ENCODE measurements at places on chromosomes 1 and 21. TPM values are rescaled to one million over a fixed set of nuclear protein-coding genes. Genes with fewer than 3 reads are reported as not detected.

GRCh38 chr1:65896721-65897120, 104.0 kb downstream of the PDE4B start:
- DNase-seq = no peak

- no peak for DNase-seq
Observed at GRCh38 chr1:179083533-179083932, 1.7 kb downstream of the TOR3A start.

GRCh38 chr1:162366671-162367070, 10.0 kb downstream of the SPATA46 start:
- no peak for DNase-seq

GRCh38 chr21:38134084-38134873, 122.5 kb upstream of the KCNJ15 start:
- no peak for DNase-seq

- DNase-seq = no peak
Observed at GRCh38 chr1:92577261-92577895, 90.7 kb upstream of the GFI1 start.

DNA sequence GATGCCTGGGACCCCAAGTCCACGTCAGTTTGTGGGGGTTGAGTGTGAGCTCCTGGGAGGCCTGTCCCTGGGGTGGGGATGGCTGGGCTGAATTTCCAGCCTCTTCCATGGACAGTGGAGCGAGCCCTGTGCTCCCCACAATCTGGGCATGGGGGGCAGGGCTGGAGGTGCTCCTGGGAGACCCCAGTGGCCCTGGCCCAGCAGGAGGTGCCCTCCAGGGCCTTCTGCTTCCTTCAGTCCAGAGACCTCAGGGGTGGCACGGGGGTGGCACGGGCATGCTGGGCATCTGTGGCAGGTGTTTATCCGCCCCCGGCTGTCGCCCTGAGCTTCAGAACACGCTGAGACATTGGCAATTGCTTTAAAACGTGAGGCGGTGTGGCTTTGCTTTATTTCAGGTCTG, 40.9 kb downstream of the MORN1 start:
- DNase-seq = no peak

DNA sequence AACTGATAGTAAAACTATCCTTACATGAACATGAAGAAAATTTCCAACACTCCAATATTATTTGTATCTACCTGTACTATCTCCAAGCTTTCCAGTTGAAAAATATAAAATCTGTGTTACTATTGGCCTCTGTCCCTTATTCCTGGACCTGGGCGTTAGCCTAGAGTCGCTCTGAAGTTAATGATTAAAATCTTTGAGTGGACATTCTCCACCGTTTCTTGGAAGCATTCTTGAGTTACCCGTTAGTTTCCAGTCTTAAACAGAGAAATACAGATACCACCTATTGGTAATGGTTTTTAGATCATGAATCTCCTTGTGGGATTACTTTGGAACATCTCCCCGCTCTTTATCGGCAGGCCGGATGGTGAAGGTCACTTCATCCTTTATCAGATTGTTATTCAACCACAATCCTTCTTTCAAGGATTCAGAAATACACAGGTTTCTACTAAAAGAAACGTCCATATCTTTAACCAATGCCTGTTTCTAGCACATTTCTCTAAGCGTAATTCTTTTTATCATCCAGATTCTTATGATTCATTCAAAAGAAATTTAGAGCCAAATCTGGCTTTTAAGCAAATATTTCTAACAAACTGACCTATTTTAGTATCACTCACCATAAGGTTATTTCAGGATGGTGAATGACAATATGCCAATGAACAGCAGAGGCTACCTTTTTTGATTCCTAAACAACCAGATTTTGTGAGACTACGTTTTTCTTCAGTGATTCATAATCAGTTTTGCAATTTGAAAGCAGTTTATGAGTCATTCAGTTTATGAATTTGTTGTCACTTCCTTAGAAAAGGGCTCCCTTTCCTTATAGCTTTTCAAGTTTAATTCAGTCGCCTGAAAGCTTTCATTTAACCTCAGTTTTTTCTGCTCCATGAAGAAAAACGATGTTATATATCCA, 70.2 kb upstream of the ERRFI1 start:
- DNase-seq = no peak

GRCh38 chr1:230263568-230264195, 162.4 kb downstream of the PGBD5 start:
- no peak for DNase-seq

GRCh38 chr21:18913914-18914313, 510.3 kb upstream of the TMPRSS15 start:
- no peak for DNase-seq

DNA sequence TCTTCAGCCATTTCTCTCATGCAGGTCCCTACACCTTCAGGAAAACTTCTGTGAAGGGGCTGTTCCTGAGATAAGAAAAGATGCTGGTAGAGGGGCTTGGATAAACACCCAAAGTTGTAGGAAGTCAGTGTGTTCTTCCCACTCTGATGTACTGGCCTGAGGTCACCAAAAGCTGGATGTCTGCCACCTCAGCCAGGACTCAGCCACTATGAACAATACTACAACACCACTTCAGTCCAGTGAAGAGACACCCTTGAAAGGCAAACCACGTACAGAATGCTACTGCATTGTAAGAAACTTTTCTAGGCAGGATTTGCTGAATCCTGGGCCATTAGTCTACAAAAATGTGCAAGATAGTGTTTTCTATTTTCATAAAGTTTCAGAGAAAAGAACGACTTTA, 2.4 kb downstream of the PTPN14 start:
- DNase-seq = no peak

- no peak for DNase-seq
Observed at GRCh38 chr1:40763742-40764532, 19.6 kb upstream of the KCNQ4 start.

- DNase-seq = no peak
Observed at GRCh38 chr1:24909388-24909898, 20.6 kb downstream of the RUNX3 start.

DNA sequence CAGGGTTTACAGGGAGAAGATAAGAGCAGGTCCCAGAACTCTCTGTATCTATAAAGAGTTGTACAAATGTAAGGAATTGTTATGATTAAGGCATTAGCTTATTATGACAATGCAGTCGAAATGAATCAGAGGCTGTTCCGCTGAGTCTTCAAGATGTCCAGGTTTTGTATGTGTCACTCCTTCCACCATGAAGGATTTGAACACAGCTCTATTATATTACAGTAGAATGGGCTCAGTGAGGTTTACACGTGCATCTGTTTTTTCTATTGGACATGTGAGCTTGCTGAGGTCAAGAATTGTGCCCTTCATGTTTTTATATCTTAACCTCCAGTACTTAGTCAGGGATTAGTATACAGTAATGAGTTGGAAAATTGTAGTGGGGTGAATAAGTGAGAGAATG, 86.3 kb downstream of the MPZL1 start:
- no peak for DNase-seq

DNA sequence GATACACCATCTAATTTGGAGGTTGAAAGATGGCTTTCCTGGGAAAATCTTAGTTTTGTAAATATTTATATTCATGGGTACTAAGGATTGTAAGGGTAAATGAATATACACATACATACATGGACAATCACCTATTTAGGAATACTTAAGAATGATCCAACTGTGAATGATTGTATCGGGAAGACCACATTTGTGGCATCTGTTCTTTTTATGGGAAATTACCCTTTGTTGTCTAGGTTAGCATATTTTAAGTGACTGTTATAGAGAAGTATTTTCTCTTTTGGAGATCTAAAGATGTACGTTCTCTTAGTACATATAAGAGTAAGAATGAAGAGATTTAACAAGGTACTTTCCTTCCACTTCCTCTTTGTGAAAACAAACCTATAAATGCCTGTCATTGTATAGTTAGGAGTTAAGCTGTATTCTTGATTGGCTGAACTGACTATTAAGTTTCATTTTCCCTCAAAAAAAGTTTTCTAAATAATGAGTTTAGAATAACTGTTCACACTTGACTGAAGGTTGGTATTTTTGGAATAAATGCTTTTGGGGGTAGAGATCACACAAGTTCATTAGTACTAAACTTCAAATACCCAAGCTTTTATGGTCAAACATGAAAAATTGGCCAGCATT, 26.7 kb downstream of the SNX7 start:
- DNase-seq = no peak

DNA sequence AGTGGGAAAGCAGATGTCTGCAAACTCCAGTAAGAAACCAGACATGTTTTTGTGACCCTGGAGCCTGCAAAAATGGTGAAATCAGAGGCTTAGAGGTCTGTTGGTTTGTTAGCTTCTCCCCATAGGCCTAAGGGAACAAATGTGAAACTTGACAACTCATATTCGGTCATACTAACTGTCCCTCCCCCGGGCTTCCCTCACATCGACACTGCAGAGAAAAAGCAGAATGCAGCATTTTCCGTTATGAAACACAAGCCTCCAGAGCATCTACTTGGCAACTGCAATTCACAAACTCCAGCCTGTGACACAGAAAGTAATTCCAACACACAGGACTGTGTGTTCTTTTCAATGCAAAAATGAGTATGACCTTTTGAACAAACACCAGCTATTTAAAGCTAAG, 3.7 kb downstream of the KCNA2 start:
- no peak for DNase-seq

DNA sequence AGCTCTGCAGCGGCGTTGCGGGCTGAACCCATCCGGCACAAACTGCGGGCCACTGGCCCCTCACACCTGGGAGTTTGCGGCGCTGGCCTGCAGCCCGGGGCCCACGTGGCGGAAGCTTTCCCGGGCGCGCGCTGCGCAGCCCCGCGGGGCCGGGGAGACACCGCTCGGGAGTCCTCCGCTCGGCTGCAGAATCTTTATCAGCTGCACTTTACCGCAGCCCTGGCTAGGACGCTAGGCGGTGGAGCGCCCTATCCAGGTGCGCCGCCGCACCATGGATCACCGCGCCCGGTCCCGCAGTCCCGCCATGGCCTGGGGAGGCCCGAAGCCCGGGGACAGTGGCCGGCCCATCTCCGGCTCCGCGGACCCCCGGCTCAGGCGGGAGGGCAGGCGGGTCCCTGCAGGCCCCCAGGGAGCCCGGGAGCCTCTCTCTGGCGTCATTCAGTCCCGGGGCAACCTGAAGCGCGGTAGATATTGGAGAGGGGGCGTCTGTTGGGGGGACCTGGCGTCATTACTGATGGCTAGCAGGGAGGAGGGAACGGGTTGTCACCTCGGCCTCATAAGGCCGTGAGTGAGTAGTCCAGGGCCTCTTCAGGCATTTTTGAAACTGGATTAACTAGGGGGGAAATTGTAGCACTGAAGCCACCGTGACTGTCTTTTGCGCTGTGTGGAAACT, 5.7 kb upstream of the OLIG2 start:
- no peak for DNase-seq

DNA sequence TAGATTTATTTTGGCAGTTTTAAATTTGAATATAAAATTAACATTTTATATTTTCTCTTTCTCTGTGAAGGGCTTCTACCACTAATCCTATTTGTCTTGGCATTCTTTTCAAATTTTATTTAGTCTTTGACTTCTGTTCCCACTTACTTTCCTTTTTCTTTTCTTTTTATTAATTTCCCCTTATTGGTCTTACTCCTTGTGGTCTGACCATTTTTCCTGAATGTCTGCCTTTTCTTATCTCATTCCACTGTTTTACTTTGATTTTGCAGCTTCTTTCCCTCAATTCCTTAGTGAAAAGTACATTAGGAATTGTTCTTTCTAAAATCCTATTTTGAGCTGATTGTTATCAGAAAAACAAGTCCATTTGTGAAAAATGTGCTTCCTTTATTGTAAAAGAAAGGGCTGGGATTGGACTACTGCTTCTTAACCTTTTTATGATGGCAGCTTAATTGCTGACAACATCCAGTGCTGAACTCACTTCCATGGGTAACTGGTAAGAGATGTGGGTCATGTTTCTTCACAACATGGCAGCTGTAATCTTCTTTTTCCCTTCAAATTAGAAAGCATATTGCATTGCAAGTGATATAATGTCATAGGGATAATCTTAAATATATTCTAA, 284.6 kb downstream of the DNM3 start:
- no peak for DNase-seq

Gene VCAM1
- polyA plus RNA-seq = 29.0 TPM

Gene ESPN
- polyA plus RNA-seq = 21.5 TPM

Gene TCP10L
- polyA plus RNA-seq = 2.4 TPM

Gene AHCYL1
- 119 TPM for polyA plus RNA-seq

Gene ZNF695
- 3.1 TPM for polyA plus RNA-seq

Gene ERG
- 15.6 TPM for polyA plus RNA-seq

Gene EDARADD
- 7.3 TPM for polyA plus RNA-seq

Gene A3GALT2
- 0.44 TPM for polyA plus RNA-seq

Gene KRTAP12-2
- not detected for polyA plus RNA-seq
